Stimulated activated CD4-positive, alpha-beta T cell treated with anti-CD3 and anti-CD28 coated beads, Interleukin-4, amount 100 ng/mL, for 4 hours (primary cell): ENCODE measurements at places on chromosomes 2 and 18.

DNA sequence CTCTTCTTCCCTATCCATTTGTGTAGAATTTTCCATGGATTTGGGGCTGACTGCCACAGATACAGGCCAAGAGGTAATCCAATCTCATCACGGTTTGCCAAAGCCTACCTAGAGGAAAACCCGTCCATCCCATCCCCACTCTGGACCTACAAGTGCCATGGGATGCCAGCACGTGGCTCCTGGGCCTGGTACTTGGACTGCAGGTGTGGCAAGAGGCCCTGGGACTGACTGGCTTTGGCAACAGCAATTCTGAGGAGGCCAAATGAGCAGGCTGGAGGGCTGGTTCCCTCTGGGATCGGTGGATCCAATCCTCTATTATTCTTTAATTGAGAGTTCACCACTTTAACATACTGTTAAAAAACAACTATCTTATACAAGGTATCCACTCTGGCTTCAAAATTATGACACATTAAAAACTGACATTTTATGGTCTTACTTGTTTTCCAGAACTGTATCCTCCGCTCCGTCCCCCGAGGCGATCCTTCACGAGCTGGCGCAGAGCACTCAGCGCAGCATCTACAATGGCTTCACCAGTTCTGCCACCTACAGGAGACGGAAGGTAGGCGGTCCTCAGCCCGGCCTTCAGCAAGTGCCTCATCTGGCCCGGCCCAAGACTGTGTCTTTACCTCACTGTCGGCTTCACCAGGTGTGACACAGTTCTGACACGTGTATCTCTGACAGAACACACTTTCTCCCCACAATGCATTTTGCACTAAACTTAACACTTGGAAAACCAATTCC lies 19.8 kb downstream of the PDIA6 start:
- no peak for DNase-seq

GRCh38 chr2:46173636-46174250 lies 123.5 kb upstream of the EPAS1 start:
- no peak for DNase-seq

GRCh38 chr2:212797484-212798205 lies 259.0 kb upstream of the ERBB4 start:
- DNase-seq, result no peak

DNA sequence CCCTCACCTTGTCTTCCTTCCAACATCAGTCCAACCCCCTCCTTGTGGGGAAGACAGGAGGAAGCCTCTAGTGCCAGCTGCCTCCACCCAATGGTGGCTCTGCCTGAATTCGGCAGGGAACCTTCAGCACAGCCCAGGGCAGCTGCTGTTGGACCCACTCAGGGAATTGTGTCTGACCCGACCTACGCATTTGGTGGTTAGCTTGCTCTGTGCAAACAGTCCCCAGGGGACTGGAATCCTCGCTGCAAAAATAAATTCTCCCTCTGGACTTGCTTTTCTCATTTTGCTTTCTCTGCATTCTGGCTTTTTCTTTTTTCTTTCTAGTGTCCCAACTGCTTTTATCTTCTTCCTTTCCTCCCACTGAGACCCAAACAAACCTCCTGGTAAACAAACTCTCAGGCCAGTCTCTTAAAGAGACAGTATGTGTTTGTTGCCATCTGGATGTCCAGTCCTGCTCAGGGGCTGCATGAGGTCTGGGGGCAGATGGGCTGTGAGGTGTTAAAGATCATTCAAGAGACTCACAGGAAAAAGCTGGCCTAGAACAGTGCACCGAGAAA lies 137.7 kb upstream of the HAAO start:
- no peak for DNase-seq
